ENCODE measurements at places on chromosomes 4 and X. TPM values are rescaled to one million over a fixed set of nuclear protein-coding genes. Genes with fewer than 3 reads are reported as not detected.

- DNase-seq = no peak
Measured at GRCh38 chr4:28436191-28437080, 1575.8 kb downstream of the STIM2 start.

DNA sequence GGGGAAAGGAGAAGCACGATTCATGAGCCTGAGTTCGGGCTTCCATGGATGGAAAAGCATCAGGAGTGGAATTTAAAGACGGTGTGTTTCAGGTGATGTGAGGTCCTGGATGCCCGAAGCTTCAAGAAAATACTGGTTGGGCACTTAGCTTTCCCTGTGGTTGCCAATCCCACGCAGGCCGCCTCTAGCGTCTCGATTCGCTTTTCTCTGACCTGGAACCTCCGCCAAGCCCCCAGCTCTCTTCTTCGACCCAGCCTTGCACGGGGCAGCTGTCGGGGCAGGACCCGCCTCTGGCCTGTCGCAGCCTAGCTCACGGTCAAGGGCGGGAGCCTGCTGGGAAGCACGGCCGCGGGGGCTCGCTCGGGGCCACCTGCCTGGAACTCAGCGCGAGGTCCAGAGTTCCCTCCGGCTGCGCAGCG, 308 bp upstream of the TLR2 start:
- no peak for DNase-seq

The SRPX2 gene
- polyA plus RNA-seq = 8.2 TPM

- no peak for DNase-seq
Measured at GRCh38 chr4:182507805-182508204, 264.6 kb downstream of the TENM3 start.

The VEGFD gene
- 2.5 TPM for polyA plus RNA-seq

All from ovary (tissue), 10 donors.